ENCODE measurements at places on chromosomes 2 and 18. TPM values are rescaled to one million over a fixed set of nuclear protein-coding genes. Genes with fewer than 3 reads are reported as not detected.

DNA sequence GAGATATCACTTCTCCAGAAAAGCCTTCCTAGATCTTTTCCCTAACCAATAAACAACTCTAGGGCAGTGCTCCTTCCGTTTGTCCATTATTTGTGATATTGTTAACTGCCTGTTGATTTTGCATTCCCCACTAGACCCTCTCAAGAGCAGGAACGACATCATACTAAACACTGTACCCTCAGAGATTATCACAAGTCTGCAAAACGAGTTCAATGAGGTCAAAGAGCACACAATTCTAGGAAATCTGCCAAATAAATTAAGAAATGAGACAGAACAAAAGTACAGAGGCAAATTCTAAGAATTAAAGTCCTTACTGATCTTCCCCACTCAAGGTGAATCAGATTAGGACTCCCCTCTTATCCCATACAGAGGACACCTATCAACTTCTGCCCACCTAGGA lies 7.6 kb downstream of the RTTN start:
- no peak for DNase-seq

- no peak for DNase-seq
Observed at GRCh38 chr2:145591109-145591809, 1071.3 kb upstream of the ZEB2 start.

- DNase-seq = no peak
Observed at GRCh38 chr2:31558401-31559295, 22.1 kb downstream of the SRD5A2 start.

DNA sequence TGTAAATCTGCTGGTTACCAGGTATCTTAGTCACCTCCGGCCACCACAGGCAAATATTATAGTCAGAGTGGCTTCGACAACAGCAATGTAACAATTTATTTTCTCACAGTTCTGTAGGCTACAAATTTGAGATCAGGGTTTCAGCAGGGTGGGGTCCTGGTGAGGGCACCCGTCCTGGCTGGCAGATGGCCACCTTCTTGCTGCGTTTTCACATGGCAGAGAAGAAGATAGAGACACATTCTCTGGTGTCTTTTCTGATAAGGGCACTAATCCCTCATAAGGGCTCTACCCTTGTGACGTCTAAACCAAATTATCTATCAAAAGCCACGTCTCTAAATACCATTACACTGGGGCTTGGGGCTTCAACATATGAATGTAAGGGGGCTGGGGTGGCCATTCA lies 843.2 kb upstream of the FANCL start:
- no peak for DNase-seq

The FAM237A gene
- not detected for total RNA-seq

The SLC30A3 gene
- 0.22 TPM for total RNA-seq

The TMEM169 gene
- 0.41 TPM for total RNA-seq

The TUBB8B gene
- total RNA-seq = not detected
